ENCODE measurements at places on chromosomes 2 and 18.

DNA sequence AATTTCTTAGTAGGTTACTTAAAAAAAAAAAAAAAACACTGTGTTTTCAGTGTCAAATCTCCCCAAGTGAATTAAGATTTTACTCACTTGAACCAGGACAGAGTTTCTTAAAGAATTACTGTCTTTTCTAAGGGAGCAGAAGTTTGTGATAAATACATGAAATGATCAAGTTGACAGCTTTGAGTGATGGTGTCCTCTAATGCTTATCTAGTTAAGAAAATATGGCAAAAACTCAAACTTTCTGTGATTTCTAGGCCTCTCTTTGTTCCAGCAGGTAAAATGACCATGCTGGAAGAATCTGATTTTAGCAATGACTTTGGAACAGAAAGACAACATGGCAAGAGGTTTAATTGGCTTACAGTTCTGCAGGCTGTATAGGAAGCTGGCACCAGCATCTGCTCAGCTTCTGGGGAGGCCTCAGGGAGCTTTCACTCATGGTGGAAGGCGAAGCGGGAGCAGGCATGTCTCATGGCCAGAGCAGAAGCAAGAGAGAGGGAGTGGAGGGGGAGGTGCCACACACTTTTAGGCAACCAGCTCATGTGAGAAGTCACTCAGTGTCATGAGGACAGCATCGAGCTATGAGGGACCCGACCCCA, 6.6 kb downstream of the MAPRE2 start:
- no peak for DNase-seq

DNA sequence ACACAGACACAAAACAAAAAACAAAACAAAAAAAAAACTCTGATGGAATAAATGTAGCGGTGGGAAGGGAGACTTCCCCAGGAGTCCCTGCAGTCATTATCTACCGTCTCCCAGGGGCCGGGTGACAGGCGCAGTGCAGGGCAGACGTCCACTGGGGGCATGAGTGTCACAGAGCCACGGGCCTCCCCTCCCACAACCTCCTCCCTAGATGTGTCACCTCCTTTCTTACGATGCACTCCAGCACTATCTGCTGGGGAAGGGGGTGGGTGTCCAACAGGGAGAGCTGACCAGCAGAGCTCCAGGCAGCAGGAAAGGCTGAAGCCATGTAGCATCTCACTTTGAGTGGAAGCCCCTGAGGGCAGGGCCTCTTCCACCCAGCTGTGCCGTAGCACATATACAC, 84.5 kb downstream of the LONRF2 start:
- DNase-seq, result no peak

DNA sequence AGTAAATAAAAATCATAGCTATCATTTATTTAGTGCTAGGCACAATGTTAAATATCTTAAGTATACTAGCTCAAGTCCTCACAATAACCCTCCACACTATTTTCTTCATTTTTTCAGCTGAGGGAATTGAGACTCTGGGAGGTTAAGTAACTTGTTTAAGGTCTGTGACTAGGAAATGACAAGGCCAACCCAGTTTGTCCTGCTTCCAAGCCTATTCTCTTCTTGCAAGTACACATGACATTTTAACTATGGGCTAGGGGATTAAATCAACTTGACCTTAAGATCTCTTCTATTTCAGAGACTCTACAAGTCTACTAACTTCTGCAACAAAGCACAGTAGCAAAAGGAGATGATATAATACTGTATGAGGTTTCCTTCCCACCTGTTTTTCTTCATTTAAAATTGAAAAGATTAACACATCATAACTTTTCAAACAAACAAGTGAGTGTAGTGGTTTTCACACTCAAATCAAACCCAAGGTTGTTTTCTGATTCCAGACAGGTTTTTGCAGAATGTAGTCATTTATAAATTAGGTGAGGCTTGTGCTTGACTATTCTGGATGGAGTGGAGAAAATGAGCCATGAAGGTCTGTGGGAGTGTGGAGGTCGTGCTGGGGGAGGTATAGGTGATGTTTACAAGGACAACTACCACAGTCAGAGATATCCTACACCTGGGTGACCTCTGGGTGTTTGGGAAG, 57.0 kb downstream of the CD28 start:
- no peak for DNase-seq

DNA sequence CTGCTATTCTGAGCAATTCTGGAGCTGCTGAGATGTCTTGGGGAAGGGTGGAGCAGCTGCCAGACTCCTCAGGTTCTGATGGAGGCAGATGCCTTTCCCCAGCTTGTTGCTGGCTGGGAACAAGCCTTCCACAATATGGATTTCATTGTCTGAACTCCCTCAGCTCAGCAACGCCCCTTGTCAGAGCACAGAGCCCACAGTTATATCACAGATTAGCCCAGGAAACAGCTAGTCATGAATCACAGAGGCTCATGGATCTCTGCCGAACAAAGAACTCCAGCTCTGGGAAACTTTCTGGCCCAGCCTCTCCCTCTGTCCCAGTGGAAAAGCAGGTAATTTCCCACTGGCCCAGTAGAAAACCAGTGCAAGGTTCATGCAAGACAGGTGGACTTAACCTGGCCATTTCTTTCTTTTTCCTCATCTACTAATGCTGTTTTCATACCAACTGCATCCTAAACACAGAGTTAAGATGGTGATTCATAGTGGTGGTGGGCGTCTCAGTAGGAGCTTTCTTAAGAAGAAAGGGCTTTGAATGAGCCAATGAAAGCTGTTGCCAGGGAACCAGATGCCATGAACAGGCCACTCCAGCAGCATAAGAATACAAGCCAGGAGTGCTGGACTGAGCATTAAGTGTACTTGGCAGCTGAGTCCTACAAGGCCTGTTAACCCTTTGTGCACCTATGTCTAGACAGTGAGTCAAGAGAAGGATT, 8.7 kb upstream of the KIAA2012 start:
- peak; percentile 34 for DNase-seq

DNA sequence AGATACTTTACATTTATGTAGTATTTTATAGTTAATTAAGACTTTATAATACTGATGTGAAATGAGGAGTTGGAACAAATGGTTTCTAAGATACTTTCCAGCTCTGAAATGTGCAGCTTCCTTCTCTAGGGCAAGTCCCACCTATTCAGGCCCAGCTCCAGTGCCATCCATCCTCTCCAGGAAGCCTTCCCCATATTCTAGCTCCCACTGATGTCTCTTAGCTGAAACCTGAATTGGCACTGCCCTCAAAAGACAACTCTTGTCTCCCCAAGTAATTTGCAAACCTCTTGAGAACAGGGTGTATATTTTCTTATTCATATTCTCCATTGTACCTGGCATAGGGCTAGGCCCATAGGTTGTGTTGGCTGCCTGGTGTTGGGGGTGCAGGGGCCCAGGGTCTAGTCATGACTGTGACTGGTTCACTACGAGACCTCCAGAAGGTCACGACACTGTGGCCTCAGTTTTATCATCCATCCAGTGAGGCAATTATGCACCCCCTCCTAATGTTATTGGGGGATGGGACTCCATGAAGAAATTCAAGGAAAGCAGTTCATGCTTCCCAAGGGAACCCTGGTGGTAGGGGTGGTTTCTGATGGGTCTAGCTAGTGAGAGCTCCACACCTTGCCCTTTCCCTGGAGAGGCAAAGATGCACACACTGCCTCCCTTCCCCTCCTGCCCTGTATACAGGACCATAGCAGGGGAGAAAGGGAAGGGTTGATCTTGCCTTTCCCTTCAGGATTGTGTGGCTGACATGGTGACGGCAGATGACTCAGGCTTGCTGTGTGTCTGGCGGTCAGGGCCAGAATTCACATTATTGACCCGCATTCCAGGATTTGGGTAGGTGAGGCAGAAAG, 2.8 kb downstream of the WDR54 start:
- no peak for DNase-seq

GRCh38 chr18:46577546-46577945, 79.5 kb downstream of the LOXHD1 start:
- no peak for DNase-seq

GRCh38 chr2:18814387-18814786, 225.0 kb upstream of the NT5C1B start:
- DNase-seq, result no peak

DNA sequence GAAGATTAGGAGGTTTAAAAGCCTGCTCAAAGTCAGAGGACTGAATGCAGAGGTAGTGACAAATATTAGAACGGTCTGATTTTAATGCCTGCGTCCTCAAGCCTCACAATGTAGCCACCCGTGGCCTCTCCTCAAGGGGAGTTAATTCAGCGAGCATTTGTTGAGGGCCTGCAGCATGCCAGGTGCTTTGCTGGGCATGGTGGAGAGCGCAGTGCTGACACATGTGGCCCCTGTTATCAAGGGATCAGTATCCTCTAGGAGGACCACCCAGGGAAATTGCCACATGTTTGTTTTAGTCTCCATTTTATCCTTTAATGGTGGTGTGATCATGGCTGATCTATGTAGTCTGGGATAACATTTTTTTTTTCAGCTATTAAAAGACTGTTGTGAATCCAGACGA, 19.2 kb downstream of the PMAIP1 start:
- DNase-seq, result no peak

- DNase-seq, result no peak
Measured at GRCh38 chr2:12953596-12953995, 236.9 kb downstream of the TRIB2 start.

- no peak for DNase-seq
Measured at GRCh38 chr2:238689871-238690389, 158.0 kb upstream of the TWIST2 start.

DNA sequence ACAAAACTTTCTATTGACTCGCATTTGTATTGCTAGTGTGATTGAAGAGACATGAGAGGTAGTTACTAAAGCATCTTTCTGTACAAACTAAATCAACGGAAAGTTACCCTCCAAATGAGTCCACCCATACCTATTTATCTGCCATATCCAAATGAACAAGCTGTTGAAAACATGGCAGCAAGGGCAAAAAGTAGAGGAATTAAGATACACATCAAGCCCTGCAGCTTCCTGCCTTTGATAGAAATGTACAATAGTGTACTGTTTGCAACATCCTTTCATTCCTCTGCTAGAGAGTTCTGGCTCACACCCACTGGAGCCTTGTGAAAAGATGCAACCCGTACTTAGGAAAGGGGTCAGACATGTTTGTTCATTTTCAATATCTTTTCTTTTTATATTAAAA, 122.5 kb downstream of the ERBB4 start:
- no peak for DNase-seq

DNA sequence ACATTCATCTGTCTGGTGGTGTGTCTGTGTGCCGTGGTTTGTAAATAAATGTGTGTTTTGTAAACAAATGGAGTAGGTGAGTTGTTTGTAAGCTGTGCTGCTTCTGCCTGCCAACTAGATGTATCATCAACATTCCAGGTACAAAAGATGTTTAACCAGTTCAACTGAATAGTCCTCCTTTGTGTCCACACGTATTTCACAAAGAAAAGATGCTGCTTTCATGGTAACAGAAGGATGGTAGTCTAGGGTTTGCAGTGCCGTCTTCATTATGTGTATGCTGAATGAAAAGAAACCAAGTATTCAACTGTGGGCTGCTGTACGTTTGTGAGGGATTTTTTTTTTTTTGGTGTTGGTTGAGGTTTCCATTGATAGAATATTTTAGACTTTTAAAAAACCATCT, 72.1 kb downstream of the CAMKMT start:
- DNase-seq, result no peak

- no peak for DNase-seq
Measured at GRCh38 chr18:46152808-46153617, 48.8 kb downstream of the HAUS1 start.

GRCh38 chr18:50027996-50028395, 167.0 kb downstream of the MYO5B start:
- no peak for DNase-seq

DNA sequence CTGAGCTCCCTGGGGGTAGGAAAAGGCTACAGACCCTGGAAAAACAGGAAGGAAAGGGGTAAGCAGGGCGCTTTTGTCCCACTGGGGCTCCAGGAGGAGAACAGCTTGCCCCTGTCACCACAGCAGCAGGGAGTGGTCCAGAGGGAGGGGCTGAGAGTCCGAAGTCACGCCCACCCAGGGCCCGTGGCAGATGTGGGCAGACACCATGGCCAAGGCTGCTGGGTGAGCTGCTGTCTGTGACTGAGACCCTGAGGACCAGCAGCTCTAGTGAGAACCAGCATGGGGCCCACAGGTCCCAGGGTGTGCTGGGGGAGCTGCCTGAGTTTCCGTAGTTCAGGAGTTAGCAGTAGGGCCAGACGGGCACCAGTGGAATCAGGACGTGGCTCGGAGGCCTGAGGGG, 162.0 kb downstream of the SPP2 start:
- DNase-seq, result no peak

DNA sequence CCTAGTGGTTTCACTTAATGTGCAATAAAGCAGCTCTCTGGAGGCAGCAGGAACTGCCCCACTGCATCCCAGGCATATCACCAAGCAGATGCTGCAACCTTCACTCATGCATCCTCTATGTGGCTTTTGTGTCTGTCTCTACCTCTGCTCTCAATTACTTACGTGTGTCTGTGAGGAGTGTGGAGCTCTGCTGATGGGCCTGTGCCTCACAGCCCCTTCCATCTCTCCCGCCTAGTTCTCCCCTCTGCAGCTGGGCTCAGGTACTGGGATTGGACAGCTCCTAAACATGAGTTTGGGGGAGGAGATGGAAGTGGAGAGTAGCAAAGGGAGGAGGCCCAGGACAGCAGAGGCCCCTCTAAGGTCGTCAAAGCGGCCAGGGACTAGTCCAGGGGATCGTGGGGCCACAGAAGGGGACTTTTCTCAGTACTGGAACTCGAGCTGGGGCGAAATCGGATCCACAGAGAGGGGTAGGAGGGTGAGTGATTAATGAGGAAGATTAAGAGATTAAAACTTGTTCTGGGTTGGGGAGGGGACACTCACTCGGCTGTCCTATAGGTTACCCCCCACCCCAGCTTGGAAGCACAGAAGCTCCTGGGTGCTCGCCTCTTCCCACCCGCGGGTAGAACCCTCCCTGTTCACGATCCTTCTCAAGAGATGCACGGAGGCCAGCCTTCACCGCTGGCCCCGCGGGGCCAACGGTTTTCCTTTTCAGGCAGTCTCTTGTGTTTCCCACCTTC, 2.1 kb upstream of the LBX2 start:
- DNase-seq, result no peak

DNA sequence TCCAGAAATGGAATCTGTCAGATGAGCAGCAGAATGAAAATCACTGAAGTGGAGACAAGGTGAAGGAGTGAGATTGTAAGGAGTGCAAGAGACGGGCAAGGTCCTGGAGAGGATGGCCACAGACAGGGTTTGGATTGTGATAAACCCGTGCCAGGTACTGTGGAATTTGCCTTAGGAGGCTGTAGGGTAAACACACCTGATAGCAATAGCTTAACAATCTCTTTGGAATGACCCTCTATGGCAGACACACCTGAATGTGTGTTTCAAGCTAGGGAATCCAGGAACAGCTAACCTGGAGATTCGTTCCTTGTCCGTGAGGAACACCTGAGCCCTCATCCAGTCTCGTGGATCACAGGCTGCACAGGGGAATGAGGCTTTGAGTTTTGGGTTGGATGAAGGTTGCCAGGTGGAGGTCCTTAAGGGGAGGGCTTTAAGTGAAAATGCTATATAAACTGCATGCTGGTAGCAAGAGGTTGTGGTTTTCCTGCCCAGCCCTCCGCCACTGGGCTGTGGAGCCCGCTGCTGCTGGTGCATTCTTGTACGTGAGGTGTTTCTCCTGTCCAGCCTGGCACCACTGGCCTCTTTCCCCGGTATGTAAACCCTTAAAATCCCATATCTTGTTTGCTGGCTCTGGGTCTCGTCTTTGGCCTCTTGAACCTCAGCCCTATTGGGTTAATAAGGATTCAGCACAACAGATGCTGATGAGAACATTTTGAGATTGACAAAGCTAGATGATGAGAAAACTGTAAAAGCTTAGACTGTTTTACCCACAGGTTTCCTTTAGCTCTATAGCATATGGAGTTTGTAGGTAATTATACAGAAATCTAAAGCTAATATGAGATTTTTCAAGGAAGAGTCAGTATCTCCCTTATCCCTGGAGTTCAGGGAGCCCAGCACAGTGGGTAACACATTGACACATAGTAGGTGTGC, 117.9 kb downstream of the ARHGAP15 start:
- DNase-seq, result no peak

- no peak for DNase-seq
Measured at GRCh38 chr2:238965371-238966071, 117.6 kb downstream of the TWIST2 start.
